NCI-H2171 (cell line): ENCODE measurements at places on chromosomes 5 and 9.

GRCh38 chr9:136654820-136655535 lies 7.7 kb upstream of the EGFL7 start:
- no peak for DNase-seq

DNA sequence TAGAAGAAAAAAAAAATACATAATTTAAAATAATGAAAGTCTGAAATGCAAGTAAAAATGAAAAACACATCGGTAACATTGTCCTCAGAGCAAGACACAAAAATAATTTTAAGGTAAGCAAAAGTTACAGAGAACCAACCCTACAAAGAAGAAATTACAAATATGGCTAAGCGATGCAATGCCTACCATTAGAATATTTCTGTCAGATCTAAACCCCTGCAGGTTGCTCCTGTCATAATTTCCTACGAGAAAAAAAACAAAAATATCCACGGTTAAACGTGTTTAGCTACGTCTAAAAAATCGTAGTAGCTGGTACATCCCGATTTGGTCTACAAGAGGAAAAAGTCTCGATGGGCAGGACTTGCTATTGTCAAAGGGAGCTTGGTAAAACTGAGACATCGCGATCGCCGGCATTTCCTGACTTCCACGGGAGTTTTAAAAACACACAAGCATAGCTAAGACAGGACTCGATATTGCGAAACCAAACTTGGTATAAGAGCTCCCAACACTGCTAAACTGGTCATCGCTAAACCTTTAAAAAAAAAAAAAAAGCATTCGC lies 1.1 kb upstream of the ANXA2R start:
- DNase-seq, result no peak

DNA sequence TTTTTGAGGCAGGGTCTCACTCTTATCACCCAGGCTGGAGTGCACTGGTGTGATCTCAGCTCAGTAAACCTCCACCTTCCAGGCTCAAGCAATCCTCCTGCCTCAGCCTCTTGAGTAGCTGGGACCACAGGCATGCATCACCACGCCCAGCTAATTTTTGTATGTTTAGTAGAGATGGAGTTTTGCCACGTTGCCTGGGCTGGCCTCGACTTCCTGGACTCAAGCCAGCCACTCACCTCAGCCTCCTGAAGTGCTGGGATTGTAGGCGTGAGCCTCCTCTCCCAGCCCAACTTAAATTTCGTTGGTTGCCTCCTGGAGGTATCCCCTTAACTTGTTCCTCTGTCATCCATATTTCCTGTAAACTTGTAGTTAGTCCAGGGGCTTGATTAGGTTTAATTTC lies 47.2 kb downstream of the RAB24 start:
- DNase-seq, result no peak

GRCh38 chr5:125778791-125779190 lies 644.4 kb upstream of the GRAMD2B start:
- no peak for DNase-seq

DNA sequence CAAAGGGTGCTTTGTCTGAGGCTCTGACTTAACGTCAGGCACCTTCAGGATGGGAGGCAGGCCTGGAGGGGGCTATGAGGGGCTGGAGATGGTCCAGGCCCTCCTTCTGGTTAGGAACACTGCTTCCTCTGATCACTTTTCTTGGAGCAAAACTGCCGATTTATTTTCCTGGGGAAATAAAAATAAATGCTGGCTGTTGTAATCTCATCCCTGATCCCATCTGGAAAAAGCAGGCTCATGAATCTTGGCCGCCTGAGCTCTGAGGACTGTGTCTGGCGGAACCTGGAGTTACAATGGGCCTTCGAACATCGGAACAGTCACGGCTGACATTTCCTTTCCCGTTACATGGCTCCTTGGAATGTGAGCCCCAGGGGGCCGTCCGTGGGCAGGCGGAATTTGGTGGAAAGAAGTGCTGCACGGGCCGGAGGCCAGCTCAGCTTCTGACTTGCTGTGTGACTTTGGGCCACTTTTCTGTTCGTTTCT lies 157.8 kb downstream of the RGS3 start:
- no peak for DNase-seq

GRCh38 chr5:81788329-81788728 lies 37.4 kb upstream of the SSBP2 start:
- no peak for DNase-seq

DNA sequence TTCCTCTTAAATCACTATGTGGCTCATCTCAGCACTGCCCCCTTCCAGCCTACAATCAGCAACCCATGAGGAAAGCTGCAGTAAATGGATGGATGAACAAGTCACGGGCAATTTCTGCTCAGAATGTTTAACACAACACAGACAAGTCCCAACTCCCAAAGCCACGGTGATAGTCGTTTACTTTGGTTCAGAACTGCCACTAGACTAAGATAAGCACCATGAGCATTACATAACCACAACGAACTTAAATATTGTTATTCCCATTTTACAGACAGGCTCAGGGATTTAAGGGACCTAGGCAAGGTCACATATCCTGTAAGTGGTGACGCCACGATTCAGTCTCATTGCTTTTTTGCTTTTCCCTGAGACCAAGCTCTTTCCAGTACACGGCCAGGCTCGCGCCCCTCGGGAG lies 2.0 kb upstream of the SMIM27 start:
- DNase-seq, result no peak

DNA sequence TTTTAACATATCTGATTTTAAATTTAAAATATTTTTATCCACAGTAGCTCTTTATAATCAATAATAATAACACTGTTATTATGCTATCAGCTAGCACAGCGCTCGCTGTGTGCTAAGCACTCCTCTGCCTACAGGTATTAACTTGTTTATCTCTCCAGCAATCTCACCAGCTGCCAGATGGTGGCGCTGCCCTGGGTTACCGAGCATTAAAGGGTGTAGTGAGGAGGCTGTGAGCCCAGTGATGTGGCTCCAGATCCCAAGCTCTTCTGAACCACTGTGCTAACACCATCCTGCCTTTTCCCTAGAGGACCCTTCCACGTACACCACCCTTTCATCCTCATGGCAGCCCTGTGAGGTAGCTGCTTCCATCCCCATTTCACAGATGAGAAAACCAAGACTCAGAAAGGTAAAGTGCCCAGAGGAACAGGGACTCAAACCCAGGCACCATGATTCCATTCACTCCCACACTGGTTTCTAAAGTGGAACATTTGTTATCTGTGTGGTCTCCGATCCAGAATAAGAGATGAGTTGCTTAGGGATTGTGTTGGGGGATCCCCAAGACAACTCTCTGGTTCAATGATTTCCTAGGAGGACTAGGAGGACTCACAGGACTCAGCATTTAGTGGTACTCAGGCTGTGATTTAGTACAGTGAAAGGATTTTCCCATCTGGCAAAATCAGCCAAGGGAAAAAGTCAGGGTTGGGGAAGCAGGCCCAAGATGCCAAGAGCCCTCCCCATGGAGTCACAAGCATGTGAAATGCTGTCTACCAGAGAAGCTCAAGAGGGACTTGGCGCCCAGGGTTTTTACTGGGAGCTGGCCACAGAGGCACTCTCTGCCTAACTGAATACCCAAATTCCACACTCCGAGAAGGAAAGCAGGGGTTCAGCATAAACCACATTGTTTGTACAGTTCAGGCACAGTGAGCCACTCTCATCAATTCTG lies 7.0 kb downstream of the IGFBPL1 start:
- no peak for DNase-seq

GRCh38 chr5:65292196-65292595 lies 189.5 kb downstream of the ADAMTS6 start:
- DNase-seq, result no peak

GRCh38 chr9:10062629-10063395 lies 550.0 kb downstream of the PTPRD start:
- no peak for DNase-seq

DNA sequence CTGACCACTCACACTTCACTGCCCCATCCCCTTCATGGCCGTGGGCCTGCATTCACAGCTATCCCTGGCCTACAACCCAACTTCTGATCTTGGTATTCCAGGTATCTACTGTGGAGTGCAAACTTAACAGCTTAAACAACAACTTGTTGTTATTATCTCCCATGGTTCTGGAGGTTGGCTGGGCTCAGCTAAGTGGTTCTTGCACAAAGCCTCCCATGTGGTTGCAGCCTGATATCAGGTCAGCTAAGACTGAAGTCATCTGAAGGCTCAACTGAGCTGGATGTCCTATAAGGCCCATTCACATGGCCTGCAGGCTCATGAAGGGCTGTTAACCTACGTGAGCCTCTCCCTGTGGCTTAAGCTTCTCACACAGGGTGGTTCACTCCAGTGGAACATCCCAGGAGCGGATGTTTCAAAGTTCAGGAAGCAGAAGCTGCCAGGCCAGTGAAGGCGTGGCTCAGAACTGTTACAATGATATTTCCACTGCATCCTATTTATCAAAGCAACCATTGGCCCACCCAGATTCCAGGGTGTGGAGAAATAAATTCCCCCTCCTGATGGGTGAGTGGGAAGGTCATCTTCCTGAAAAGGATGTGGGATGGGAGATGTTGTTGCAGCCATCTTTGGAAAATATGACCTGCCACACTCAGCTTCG lies 30.0 kb upstream of the TRIO start:
- no peak for DNase-seq

GRCh38 chr9:13264788-13265187 lies 14.7 kb downstream of the MPDZ start:
- DNase-seq, result no peak

DNA sequence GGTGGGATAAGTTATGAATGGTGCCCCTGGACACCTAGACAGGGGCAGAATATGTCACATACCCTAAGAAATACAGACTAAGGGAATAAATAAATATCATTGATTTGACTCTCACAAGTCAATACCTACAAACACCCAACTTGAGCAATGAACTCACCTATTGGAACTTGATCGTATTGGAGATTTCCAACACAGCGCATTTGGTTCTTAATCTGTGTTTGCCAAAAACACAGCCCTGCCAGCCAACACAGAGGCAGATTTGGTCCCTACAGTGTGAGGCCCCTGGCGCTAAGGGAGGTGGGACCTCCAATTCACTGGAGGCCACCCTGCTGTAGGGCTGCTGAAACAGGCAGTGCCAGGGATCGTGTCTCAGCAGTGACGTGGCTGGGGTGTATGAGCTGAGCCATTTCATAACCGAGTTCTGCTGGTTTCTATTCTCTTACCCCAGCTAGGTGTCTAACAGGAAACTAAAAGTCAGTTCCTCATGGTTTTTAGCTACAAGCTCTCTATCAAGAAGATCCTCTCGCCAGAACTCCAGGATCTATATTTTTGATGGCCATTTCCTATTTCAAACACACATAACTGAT lies 84.5 kb downstream of the SLC1A1 start:
- DNase-seq, result no peak

GRCh38 chr9:91119142-91119541 lies 242.6 kb downstream of the AUH start:
- no peak for DNase-seq

DNA sequence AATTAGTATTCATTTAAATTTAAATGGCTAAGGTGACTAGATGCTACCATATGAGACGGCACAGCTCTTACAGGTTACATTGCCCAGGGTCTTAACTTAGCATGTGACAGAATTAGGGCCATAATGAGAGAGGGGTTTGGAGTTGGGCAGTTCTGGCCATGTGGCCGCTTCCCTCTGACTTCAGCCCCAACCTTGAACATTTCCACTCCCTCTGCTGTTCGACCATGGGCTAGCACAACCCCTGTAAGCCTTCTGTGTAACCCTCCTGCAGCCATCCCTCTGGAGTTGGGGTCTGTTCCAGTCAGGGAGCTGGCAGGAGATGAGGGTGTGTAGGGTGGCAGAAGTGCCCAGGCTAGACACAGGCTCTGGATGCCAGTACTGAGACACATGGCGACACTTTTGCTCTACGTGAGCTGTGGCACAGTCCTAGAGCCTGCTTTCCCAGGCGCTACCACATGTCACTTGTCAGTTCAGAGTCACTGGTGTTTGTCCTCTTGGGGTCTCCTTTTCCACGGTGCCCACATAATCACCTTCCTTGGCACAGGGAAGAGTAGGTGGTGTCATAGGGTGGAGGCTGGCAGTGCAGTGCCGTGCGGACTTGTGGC lies 128.7 kb upstream of the PITX1 start:
- DNase-seq, result no peak

DNA sequence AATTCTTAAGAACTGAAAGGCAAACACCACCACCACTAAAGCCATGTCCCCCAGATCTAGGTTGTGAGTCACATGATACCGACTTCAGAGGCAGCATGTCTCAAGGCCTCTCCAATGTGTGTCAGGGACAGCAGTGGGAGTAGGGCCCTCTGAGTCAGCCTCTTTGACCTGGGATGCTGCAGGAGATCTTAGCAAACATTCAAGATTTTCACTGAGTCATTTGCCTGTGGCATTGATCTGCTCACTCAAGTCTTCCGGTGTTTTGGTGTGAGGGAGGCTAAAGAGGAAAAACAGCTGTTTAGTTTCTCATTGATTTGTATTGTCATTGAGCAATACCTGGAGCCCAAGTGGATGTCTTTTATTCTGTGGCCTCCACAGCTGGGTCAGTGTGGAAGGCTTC lies 36.1 kb downstream of the TMC1 start:
- no peak for DNase-seq

DNA sequence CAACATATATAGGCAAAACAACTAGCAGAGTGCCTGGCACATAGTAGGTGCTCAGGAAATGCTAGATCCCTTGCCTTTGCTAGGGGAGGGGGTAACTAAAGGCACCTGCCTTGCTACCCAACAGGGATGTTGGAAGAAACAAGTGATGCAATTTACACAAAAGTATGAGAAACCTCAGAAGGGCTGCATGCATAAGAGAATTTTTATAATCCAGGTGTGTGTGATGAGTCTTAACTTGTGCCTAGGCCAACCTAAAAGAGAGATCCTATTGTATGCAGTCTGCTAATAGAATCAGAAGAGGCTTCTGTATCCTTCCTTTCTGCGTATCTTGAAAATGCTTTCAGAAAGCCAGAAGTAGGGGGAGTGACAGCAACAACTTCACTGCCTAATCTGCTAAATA lies 135.9 kb downstream of the SLIT3 start:
- no peak for DNase-seq

GRCh38 chr5:155665361-155665760 lies 651.8 kb downstream of the KIF4B start:
- DNase-seq, result no peak

DNA sequence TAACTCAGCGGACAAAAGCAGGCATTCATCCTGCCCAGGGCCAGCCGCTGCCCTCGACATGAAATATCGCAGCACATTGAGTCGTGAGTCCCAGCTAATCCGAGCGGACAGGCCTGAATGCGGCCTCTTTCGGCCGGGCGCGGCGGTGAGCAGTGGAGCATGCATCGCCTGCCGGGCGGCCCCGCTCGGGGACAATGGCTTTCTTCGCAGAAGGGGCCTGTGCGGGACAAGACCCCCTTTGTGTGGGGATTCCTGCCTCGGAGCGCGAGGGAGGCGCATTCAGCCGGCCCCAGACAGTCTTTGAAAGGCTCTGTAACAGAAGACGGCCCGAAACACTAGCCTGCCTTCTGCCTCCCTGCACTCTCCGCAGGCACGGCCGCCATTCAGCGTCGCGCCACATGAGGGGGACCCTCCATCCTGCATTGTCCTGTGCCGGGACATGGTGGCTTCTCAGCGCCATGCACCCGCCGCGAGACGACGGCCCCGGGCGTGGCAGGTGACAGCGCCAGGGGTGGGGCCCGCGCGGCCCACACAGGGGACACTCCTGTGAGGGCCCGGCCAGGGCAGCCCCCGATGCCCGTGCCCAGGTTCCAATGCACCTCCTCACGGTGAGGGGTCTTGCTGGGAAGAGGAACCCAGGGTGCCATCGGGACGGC lies 52.0 kb downstream of the EXD3 start:
- DNase-seq, result no peak
